ENCODE measurements at places on chromosomes 1 and 21.

- DNase-seq: no peak
Measured at GRCh38 chr21:46156378-46156645, 933 bp upstream of the FTCD start.

DNA sequence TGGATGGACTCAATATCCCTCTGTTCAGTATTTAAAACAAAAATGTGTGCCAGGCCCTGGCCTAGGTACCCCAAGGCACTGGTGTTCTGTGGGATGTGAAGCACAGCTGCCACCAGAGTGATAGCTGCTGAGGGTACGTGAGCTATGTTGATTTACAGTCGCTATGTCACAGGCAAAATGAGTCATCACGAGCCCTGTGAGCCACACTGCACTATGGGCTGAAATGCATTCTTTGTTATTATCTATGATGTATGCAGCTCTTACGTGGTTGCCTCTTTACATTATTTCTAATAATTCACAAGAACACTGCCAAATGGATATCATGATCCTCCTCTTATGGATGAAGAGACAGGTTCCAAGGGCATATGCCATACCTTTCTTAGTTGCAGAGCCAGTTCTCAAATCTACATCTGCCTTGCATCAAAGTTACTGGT, 2.1 kb downstream of the TEX38 start:
- DNase-seq: no peak

- no peak for DNase-seq
Measured at GRCh38 chr1:10549904-10550664, 75.3 kb downstream of the PEX14 start.

GRCh38 chr1:91750398-91750996, 135.5 kb downstream of the TGFBR3 start:
- no peak for DNase-seq

DNA sequence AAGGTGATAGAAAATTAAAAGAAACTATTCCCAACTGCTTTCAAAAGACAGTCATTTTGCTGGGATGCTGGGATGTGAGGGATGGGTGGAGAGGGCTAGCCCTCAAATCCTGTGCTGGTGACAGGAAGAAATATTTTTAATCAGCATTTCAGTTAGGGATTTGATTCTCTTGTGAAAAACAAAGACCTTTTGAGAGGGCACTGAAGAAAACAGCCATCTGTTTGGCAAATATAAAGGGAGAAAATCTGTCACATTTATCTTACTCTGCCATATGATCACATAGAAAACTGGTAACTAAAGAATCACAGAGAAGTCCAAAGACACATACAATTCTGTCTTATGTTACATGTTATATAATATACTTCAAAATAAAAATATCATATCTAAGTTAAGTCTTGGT, 12.3 kb downstream of the STXBP3 start:
- DNase-seq: no peak

- no peak for DNase-seq
Measured at GRCh38 chr1:15937706-15938168, 38.2 kb downstream of the ZBTB17 start.

DNA sequence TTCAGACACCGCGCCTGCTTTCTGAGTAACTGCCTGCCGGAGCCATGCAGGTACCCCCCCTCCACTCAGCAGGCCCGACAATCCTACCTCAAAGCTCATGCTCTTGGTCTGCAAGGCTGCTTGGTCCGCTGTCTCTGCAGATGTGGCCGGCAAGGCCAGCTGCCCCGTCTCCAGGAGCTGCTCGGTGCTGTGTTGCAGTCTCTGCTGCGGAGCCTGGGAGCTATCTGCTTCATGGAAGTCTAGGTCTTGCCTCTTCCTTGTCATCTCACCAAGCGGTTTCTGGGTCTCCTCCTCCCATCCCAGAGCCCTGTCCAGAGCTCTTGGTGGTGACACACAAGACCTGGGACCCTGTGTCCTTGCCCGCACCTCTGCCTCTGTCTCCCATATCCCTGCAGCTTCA, 24.0 kb upstream of the GNPAT start:
- DNase-seq: no peak
